Activated CD4-positive, alpha-beta T cell treated with anti-CD3 and anti-CD28 coated beads, Interleukin-2, amount 10 ng/mL, durations not matched to agents 7 days and 5 days (primary cell): ENCODE measurements at places on chromosomes 16 and 17.

GRCh38 chr17:51045621-51046020 is 75.0 kb downstream of the SPAG9 start:
- no peak for DNase-seq

- no peak for DNase-seq
Measured at GRCh38 chr16:19837984-19838707, 46.5 kb downstream of the GPRC5B start.

GRCh38 chr17:55575058-55575636 is 63.9 kb upstream of the SMIM36 start:
- no peak for DNase-seq

GRCh38 chr16:11144122-11144521 is 111.9 kb downstream of the SOCS1 start:
- no peak for DNase-seq

DNA sequence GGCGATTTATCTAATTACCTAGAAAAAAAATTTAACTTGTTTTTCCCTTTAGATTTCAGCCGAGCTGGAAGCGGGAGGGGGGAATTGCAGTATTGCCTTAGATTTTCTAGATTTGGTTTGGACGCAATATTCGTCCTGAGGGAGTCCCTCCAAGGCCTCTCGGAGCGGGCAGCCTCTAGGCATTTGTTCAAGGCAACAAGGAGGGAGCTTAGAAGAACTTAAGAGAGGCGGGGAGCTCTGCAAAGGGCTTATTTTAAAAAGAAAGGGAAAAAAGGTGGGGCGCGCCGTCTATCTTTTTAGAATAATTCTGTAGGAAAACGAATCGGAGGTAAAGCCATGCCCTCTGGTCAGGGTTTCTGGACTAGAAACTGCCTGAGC is 407 bp upstream of the TMEM94 start:
- no peak for DNase-seq

DNA sequence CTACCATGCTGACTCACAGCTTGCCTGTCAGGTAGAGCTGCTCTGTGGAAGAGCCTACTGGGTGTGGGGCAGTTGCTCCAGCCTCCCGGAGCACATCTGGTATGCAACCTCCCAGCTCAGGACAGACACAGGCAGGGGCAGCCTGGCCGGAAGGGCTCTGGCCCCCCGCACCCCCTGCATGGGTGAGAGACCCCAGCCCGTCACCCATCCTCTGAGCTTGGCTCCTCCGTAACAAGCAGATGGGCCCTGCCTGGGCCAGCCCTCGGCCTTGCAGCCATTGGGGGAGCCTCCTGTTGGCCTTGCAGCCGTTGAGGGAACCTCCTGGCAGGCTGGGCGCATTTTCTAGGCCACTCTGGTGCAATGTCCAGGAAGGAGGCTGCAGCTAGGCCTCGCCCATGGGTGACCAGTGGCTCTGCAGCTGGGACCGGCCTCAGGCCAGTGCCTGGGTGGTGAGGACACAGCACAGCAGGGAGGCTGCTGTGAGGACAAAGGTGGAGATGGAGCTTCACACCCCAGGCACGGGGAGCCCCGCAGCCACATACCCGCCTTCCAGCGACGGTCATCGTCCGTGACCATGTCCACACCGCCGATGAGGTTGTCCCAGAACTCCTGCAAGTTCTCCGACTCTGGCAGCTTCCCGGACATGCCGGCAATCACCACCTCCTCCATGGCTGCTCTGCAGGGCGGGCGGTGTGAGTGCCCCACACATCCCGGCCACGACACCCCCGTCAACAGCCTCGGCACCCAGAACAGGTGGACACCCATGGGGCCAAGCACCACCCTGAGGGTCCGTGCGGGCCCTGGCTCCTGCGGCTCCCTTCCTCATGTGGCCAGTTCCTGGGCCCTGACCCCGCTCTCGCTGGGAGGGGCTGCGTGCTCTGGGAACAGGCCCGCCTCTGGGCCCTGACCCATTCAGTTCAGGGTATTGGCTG is 2.0 kb downstream of the FASN start:
- no peak for DNase-seq

DNA sequence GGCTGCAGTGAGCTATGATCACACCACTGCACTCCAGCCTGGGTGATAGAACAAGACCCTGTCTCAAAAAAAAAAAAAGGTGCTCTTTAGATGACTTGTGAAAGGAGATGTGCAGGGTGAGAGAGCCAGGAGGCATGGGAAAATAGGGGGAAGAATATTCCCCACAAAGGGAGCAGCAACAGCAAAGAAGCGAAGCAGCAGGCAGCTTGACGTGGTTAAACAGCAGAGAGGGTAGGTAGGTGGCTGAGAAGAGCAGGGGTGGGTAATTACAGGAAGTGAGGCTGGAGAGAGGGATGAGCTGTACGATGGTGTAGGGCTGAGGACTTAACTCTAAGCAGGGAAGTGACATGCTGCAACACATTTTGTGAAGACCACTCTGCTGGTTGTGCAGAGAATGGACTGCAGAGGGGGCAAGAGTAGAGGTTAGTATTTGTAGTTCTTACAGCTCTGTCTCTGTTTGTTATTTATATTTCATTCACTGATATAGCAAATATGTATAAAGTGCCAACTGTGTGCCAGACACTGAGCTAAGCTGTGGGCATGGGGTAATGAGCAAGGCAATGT is 1.6 kb downstream of the HEATR3 start:
- DNase-seq, result peak; percentile 63

GRCh38 chr16:17106243-17106791 is 364.4 kb downstream of the XYLT1 start:
- no peak for DNase-seq

DNA sequence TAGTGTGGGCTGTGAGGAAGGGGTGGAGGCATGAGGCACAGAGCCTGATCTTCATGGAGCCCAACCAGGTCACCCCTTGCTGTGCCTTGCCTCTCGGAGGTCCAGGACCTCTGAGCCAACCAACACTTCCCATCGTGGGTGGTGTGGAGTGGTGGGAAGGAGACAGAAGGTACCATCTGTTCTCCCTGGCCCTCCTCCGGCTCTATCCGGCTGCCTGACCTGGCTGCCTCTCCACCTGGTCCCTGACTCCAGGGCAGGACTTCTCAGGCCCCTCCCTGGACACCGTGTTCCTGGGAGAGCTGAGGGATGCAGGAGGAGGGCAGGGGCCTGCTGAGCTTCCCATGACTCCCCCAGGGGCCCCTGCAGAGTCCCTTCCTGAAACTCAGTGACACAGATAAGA is 3.9 kb downstream of the PDK2 start:
- DNase-seq, result no peak

- no peak for DNase-seq
Measured at GRCh38 chr16:86391984-86392383, 118.3 kb upstream of the FOXF1 start.

DNA sequence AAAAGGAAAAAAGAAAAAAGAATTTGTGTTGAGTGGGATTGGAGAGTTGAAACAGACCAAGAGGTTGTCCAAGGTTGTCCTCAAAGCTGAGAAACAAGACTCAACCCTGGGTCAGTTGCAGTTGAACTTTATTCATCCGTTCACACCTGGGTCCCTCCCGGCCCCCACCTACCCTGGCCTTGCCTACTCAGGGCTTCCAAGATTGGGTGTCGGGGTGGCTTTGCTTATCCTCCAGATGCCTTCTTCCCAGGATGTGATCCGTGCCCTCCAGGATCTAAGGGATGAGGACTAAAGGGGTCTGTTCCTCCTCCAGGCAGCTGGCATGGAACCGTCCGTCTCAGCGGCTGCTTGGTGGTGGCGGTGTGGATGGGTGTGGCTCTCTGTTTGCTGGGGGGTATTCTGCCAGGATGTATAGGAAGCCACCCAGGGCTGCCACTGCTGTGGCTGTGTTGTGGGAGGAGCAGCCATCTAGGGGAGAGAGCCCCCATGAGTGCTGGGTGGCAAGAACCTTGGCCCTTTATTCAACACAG is 10.3 kb upstream of the NAGPA start:
- DNase-seq, result no peak

- DNase-seq, result no peak
Measured at GRCh38 chr17:9705745-9706144, 60.4 kb downstream of the USP43 start.

DNA sequence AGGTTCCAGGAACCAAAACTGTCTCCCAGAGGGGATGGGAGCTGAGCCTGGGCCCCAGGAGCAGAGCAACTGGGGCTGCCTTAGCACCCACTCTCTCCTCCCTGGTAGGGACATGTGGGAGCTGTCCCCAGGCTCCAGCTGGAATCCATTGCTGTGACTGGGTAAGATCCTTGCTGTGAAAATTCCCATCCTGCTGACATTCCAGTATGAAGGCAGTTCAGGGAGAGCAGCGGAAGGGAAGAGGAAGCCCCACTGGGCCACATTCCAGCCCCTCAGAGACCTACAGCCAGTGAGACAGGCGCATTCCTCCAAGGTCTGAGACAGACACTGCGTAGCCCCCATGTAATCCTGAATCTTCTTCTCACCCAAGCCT is 24.2 kb downstream of the MYO18A start:
- DNase-seq, result no peak

DNA sequence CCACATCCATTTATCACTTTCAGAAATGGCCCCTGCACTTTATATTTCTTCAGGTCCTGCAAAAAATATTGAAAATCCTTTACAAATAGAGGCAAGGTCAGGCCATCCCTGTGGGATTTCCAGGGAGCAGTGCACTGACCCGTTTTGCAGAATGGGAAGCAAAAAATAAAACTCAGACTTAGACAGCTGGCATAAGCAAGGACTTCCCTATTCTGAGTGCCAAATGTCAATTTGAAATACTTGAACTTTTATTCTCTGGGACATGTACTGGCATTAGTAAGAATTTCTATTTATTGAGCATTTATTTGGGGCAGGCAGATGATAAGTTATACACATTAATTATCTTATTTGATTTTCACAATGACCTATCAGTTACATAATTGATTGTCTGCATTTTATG is 32.4 kb downstream of the PRKCB start:
- no peak for DNase-seq

DNA sequence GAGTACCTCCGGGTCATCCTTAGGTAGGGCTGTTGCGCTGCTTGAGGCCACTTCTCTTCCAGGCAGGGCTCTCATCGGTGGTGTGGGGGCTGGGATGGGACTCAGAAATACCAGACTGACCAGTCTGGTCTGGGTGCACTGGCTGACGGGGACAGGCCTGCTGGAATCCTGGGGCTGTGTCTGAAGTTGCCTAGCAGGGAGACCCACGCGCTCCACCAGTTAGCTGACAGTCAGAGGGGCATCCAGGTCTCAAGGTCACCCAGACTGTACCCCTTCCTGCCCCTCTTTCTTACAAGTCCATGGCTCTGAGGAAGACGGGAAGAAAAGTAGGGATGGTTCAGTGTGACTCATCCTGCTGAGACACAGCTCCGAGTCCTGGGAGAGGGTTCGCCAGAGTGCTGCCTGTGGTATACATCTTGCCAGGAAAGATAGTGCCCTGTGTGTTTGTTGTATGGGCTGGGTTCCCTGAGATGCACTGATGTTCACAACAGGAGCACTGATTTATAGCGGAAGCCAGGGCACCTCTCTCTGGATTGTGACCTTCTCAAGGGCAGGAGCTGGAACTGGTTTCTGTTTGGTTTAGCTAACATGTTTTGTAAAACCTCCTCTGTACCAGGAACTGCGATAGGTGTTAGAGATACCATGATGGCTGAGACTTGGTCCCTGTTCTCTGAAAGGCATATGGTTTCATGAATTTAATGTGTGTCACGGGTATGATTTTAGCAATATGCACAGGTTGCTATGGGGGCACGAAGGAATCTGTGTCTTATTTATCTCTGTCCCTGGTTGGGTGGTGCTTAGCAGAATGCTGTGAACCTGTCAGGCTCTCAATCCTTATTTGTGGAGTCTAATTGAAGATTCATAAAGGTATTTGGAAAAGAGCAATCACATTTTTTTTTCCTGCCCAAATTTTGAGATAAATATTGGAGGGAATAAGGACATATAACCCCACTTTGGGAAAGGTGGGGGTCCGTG is 97.5 kb downstream of the OR1D5 start:
- no peak for DNase-seq

DNA sequence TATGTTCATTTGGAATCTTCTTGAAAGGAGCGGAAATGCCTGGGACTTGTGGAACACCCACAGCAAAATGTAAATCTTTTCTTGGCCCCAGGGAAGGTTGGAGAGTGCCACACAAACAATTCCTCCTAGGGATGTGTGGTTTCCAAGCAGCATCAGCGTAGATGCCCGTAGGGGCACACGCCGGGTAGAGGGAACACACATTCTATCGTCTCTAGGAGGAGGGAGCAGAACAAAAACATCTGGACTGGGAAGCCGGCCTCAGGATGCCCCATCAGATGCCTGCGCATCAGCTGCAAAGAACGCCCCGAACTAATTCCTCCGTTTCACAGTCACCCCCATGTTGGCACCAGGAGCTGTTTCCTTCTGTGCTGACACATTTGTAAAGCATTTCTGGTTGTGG is 357.9 kb upstream of the ZFHX3 start:
- DNase-seq, result no peak

GRCh38 chr17:2397247-2398171 is 3.4 kb downstream of the MNT start:
- DNase-seq, result no peak

DNA sequence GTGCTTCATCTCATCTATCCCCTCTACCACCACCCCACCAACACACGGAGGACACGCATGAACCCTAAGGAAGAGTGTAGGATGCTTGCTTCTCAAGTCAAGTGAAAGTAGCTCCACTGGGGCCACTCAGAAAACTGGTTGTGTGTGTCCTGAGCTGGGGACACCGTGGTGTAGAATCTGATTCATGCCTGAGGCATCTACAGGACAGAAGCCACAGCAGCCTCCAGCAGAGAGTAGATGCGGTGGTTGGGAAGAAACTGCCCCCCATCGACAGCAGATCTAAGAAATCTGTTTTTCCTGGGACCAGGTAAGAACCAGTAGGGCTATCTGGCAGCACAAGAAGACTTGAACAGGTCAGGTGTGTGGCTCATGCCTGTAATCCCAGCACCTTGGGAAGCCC is 51.9 kb upstream of the HLF start:
- no peak for DNase-seq

DNA sequence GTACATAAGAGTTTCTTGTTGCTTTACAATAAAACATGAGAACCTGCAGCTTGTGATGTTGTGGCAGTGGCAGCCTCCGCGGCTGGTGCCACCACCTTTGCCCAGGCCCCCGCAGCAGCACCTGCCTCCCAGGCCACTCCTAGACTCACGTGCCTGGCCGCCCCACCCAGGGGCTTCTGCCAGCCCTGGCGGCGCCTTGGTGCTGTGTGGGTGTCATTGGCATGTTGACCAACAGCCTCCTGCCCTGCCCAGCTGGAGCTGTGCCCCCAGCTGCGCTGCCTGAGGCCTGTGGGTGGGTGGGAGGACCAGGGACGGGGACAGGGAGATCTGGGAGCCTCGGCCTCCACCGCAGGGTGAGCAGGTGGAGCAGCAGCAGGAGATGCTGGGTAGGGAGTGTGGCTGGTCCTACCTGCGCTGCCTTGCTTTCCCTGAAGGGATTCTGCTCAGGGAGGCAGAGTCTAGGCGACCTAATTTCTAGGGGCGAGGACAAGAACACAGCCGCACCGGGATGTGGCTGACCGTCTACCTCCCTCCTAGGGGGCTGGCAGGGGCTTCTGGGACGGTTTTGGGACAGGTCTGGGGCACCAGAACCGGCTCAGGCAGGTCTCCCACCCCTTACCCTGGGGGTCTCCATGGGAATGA is 428 bp upstream of the DNASE1L2 start:
- no peak for DNase-seq

DNA sequence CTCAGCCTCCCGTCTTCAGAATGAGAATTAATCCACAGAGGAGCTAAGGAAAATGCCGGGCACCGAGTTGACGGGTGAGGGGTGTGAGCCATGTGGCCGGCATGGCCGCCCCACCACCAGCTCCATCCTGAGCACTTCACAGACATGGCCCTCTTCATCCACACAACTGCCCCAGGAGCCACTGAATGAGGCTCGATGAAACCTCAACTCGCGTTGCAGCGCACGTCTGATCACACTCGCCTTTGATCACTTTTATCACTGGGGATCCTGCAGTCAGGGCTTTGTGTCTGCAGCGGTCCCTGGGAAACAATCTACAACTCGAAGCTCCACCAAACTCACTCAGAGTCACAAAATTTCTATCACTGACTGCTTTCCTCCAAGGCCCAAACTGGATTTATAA is 46.7 kb upstream of the CDR2 start:
- DNase-seq, result no peak
